ENCODE measurements at places on chromosomes 5 and 9.
A peak's percentile ranks its signal among the peaks of the same experiment; 100 is the strongest.

- no peak for DNase-seq
Measured at GRCh38 chr9:19479874-19480273, 71.1 kb downstream of the ACER2 start.

GRCh38 chr9:114308361-114308950, 14.4 kb upstream of the ORM1 start:
- no peak for DNase-seq

DNA sequence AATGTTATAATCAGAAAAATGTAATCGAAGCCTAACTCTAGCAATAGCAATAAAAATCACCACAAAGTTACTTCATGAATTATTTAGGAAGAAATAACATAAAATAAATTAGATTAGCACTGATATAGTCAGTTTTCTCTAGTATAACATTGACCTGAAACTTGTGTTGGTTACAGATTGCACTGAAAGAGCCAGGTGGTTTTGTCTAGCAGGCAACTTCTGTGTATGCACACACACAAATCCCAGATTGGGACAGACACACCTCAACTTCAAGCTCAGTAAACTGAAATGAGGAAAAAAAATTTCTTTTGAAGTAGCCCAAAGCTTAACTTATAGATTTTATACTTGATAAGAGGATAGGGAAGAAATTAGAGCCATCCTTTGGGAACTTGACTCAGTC, 129.3 kb downstream of the EFNA5 start:
- no peak for DNase-seq

DNA sequence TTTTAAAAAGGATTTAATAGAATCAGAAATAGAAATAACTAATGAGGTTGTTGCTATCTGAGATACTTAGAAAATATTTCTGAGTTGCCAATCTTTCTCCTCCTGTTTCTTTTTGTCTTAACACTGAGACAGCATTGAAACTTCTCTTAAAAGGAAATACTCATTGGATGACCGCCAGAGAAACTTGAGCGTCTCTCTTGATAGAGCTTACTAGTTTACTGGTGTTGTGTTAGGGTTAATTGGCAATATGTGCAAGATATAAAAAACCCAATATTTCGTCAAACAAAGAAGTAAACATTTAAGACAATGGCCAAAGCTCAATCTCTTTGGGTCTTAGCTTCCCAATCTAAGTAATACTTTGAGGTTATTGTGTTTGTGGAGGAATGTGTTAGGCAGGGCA, 176.4 kb upstream of the CHD1 start:
- no peak for DNase-seq

DNA sequence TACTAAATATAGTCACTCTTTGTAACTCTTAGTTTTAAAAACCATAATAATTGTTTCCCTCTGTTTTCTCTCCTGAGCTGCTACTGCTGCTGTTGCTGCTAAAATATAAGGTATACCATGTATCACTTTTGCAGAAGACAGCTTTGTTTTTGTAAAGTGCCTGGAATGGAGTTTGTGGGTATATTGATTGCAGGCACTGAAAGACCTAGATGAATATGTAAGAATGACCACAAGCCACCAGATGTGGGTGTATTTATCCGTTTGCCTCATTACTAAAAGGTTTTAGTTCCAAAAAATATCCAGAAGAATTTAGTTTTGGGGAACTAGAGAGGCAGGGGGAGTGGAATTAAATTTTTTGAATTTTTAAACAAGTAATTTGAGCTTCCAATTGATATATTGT, 151.1 kb upstream of the CDKN2B start:
- DNase-seq: no peak

DNA sequence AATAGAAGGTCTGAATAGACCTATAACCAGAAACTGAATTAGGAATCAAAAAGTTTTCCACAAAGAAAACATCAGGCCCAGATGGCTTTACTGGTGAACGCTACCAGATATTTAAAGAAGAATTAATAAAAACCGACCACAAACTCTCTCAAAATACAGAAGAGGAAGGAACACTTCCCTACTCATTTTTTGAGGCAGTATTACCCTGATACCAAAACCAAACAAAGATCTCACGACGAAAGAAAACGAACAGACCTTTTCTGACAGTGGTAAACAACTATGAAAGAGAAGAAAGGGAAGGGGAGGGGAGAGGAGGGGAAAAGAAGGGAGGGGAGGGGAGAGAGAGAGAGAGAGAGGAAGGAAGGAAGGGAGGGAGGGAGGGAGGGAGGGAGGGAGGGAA, 13.5 kb downstream of the B4GALT1 start:
- DNase-seq: no peak

- DNase-seq: peak; percentile 83
Measured at GRCh38 chr9:4740638-4741364, at the start of gene AK3. AK3 (minus strand) TSS chr9:4741202; CDS start chr9:4741087, 115 bp downstream.
